Activated gamma-delta T cell (primary cell): ENCODE measurements at places on chromosomes 3 and 15.

GRCh38 chr15:31458596-31459399, 132.2 kb downstream of the KLF13 start:
- no peak for DNase-seq

GRCh38 chr3:147159141-147159540, 247.2 kb downstream of the ZIC4 start:
- DNase-seq = no peak

DNA sequence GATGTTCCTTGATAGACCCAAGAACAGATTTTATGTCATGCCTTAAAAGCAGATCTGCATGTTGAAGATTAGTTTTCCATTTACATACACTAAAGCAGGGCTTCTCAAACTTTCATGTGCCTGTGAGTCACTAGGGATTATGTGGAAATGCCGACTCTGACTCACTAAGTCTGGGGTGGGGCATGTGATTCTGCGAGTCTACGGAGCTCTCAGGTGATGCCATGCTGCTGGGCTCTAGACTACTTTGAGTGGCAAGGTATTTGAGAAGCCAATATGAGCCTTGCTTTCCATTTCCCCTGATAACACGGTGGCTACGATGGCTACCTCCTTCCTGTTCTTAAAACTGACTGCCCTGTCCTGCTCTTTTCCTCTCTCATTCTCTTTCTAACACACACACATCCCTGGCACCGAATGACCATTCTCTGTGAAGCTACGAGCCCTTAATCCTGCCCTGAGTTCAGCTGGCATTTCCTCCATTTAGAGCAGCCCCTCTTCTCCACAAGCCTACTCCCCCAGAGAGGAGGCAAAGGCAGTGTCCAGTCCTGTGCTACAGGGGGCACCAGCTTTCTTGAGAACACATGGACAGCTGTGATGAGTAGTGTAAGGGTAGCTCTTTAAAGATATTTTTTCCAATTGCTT, 39.7 kb upstream of the PYGO1 start:
- no peak for DNase-seq

GRCh38 chr3:10389995-10390394, 69.1 kb upstream of the SEC13 start:
- no peak for DNase-seq

- no peak for DNase-seq
These were observed 342.0 kb upstream of the CTDSPL start for GRCh38 chr3:37519661-37520060.

- DNase-seq = no peak
These were observed 38.5 kb downstream of the TMEM41A start for GRCh38 chr3:185460309-185460708.

DNA sequence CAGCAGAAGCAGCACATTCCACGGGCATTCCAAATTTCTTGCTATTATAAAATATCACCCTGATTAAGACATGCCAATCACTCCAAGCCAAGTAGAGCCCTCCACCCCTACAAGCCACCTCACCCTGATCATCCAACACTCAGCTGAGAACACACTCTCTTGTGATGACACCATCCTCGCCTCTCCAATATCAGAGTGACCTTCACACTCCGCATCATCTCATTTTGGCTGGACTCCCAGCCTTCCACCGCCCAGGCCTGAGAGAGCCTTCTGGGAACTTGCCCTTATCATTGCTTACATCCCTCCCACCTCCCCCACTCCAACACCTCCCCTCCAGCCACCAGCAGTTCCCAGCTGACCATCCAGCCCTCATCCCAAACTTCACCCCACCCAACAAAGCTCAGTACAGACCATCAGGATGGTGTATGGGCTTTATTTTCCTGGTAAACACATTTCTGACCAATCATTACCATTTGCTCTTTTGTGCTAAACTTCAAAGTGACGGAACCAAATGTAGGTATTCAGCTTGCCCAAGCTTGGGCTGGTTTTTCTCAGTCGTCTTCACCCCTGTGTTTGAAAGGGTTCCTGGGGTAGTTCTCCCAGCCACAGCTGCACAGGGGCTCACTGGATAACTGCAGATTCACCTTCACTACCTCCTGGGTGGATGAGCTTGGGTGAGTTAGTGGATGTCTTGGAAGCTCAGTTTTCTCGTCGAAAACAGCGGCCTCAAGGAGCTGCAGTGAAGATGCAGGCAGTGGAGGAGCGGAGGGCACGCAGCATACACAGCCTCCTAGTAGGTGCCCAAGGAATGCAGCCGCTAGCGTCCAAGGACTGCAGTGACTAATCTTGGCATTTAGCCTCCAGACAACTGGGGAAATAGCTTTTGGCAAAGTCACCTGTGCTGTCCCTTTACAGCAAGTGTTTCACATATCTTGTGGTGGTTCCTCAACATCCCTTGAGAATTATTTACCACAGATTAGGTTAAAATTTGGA, 115.1 kb downstream of the LIPC start:
- no peak for DNase-seq

- no peak for DNase-seq
These were observed 165.5 kb downstream of the VGLL4 start for GRCh38 chr3:11478167-11478566.

DNA sequence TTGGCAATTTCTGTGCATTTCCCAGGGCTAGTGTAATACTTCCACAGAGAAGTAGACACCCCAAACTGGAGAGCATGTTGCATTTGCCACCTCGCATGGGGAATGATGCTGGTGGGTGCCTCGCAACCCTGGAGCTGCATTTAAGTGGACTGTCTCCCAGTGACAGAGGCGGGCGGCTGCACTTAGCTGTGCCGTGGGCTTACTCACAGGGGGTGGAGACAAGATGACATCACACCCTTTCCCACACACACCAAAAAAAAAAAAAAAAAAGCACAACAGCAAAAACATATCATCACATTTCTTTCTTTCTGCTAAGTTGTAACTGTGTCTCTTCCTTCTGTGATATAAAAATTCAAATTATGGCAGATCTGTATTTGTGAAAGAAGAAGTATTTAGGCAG, at the start of gene ABI3BP:
Gene ABI3BP, minus strand, starts transcription at position 113 of the 400 bp plus-strand sequence. Its CDS starts 37 bp downstream, at position 76.
- DNase-seq = no peak

GRCh38 chr15:74977599-74977998, 17.8 kb upstream of the SCAMP5 start:
- DNase-seq = no peak

- DNase-seq = no peak
These were observed 15.0 kb upstream of the SRP14 start for GRCh38 chr15:40053831-40054604.

DNA sequence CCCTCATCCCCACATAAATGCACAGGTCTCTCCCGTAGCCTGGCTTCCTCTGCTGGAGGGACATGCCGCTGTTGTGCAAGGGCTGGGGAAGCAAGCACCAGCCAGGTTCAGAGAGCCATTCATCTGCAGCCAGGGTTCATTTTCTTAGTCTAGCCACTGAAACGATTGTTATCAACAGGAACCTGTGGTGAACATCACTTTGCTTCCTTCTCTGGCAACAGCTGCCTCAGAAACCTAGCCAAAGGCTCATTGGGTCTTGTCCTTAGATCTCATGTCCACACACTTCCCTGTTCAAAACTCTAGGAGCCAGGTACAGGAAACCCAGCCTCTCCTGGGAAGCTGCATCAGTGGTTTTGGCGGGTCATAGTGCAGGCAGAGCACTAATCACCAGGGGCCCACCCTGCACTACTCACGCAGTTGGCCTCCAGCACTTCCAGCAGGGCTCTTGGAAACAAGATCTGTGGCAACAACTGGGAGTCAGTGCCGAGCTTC, 47.0 kb downstream of the OXNAD1 start:
- DNase-seq = no peak

DNA sequence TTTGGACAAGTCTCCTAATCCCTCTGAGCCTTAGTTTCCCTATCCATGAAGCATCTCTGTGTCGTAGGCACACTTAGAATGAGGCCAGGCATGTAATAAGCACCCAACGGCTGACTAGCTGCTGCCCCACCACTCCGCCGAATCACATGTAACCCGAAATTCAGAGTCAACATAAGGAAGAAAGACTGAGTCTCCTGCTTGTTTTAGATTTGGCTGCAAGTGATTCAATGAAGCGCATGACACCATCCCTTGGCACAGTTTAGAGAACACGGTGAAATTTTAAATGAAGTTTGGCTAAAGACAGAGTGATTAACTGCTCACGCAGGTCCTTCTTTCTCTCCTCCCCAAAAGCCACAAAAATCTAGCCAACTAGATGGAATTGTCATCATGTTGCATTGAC, 279.2 kb downstream of the TLE3 start:
- no peak for DNase-seq

DNA sequence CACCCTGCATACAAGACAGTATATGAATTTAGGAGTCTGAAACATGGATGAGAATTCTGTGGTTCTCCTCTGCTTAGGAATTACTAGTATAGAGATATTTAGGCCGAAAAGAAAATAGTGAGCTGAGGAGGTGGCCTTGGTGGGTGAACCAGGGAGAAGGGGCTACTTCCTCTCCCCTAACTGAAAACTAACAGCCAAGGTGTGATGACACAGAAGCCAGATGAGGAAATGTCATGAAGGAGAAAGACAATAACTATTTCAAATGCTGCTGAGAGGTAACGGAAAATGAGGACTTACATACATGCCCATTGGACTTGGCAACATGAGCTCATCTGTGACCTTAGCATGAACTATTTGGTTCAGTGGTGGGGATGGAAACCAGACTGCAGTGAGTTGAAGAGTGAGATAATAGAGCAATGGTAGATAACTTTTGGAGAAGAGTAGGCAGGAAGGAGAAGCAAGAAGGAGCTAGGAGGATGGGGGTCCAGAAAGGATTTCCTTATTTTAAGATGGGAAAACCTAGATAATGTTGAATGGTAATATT, 114.4 kb upstream of the TSPAN3 start:
- DNase-seq = no peak

GRCh38 chr3:133211449-133211848, 173.3 kb downstream of the TMEM108 start:
- no peak for DNase-seq

DNA sequence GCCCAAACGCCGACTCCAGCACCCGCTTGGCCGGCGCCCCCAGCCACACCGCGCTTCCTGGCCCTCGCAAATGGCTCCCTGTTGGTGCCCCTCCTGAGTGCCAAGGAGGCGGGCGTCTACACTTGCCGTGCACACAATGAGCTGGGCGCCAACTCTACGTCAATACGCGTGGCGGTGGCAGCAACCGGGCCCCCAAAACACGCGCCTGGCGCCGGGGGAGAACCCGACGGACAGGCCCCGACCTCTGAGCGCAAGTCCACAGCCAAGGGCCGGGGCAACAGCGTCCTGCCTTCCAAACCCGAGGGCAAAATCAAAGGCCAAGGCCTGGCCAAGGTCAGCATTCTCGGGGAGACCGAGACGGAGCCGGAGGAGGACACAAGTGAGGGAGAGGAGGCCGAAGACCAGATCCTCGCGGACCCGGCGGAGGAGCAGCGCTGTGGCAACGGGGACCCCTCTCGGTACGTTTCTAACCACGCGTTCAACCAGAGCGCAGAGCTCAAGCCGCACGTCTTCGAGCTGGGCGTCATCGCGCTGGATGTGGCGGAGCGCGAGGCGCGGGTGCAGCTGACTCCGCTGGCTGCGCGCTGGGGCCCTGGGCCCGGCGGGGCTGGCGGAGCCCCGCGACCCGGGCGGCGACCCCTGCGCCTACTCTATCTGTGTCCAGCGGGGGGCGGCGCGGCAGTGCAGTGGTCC, 3.5 kb downstream of the ISLR2 start:
- no peak for DNase-seq

DNA sequence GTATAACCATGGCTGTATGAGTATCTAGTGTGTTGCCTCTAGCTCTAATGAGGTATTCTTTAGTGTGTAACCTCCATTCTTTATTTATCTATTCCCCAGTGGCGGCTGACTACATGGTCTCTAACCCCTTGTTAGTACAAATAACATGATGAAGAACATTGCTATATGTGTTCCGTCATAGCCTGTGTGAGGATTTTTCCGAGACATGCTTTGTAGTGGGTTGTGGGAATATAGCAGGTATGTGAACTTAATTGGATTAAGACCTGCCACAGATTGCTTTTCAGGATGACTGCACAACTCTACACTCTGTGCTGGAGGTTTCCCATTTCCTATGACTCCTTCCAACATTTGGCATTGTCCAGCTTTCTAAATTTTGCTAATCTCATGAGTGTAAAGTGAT, 563.4 kb downstream of the ROBO1 start:
- no peak for DNase-seq

- no peak for DNase-seq
These were observed 43.3 kb upstream of the SIAH2 start for GRCh38 chr3:150806185-150806835.

DNA sequence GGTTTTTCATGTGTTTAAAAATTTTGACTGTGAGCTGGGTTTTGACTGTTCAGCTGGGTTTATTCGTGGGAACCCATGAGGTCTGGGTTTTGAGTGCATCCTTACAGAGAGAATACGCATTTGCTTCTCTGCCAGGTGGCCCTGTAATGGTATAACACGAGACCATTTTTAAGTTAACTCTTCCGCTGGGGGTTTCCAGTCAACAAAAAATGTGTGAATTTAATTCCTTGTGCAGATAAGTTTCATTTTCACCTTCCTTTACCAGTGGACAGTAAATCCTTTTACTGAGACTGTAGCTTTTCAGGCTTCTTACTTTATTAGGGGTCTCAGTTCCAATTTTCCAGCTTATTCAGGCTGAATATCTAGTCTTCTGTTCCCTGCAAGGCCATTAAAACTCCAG, 149.6 kb downstream of the OPA1 start:
- DNase-seq = no peak

DNA sequence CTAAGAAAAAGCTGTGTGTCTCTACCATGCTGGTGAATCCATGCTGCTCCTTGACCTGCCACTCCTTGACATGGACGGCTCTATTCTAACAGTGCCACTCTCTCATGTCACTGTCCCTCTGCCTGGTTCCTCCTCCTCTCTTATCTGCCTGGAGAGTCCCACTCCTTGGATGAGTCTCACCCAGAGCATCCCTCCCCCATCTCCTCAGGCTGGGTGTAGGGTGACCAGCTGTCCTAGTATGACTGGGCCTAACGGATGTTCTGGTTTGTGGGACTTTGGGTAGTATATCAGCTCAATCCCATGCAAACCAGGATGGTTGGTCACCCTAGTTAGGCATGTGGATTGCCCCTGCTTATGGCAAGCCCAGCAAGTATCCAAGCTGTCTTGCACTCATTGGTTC, 54.3 kb downstream of the LIPC start:
- DNase-seq = no peak

- no peak for DNase-seq
These were observed 29.6 kb downstream of the MGLL start for GRCh38 chr3:127792541-127793292.

DNA sequence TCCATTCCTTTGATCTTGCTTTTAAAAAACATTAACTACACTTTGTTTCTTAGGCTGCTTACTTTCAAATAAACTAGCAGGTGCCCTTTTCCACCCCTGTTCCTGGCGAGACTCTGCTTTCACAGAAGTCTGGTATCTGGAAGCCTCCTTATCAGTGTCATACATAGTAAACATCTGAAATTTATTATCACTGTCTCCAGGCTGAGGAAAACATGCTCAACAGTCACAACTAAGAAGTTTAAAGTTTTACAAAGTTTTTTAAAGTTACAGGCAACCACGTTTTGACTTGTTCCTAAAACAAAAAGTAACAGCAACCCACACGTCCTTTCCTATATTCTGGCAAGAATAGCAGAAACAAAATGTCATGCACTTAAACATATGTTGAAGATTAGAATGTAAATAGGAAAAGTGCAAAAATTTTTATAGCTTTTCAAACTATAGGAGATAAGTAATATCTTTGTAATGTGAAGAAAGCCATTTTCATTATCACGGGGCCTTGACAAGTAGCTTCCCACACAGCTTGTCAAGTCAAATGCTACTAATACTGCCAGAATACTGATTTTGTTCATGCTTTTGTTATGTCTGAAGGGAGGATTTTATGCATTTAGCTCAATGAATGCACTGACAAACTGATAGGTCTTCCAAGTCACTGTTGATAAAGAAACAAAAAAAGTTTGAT, 275.2 kb upstream of the KCNMB2 start:
- no peak for DNase-seq
